HFF-Myc (cell line): ENCODE measurements at places on chromosomes 3 and 15.

DNA sequence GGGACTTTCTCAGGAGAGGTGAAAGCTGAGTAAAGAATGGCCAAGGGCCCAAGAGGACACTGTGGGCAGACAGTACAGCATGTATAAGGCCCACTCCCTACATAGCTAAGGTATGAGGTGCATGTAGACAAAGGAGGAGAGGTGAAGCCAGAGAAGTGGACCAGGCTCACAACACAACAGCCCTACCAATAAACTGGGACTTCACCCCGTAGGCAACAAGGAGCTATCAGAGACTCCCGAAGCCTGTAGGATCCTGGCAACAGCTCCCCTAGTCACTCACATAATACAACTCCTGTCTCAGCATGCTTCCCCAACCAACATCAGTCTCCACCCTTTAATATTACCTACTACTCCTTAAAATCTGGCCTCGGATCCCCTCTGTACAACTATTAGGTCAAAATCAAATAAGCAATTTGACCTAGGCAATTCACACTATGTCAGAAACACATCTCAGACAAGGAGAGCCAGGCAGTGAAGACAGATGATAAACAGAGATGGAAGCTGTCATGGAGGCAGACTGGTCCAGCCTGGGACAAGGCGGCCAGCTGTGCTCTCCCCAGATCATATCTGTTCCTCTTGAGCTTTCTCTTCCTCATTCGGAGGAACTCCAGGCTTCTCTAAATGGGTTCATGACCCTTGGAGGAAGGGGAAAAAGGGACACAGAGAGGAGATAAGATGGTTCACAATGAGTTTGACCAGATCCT, 1.4 kb downstream of the XXYLT1 start:
- no peak for DNase-seq

DNA sequence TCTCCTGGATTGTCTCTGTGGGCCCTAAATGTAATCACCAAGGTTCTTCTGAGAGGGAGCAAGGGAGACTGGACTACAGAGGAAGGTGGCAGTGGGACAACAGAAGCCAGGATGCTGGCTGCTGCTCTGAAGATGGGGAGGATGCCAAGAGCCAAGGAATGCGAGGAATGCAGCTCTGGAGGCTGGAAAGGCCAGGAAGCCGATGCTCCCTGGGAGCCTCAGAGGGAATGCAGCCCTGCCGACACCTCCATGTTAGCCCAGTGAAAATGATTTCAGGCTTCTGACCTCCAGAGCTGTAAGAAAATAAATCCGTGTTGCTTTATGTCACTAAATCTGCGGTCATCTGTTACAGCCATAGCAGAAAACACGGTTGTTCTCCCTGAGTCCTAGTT, 44.1 kb downstream of the UMPS start:
- DNase-seq, result no peak

GRCh38 chr3:13653631-13654279, 104.8 kb downstream of the FBLN2 start:
- no peak for DNase-seq

DNA sequence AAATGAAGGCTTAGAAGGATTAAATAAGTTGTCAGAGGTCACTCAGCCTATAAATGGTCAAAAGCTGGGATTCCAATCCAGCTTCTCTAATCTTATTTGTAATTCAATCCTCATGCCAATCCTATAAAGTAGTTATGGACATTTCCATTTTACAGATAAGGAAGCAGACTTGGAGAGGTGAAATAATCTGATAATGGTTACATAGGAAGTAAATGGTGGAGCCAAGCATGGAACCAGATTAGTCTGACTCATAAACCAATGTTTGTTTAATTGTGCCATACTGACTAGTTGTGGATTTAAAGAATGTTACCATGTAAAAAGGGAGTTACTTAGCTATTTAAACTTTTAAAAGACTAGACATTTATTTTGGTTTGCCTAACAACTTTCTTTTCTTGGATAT, 59.7 kb downstream of the KCNAB1 start:
- no peak for DNase-seq

DNA sequence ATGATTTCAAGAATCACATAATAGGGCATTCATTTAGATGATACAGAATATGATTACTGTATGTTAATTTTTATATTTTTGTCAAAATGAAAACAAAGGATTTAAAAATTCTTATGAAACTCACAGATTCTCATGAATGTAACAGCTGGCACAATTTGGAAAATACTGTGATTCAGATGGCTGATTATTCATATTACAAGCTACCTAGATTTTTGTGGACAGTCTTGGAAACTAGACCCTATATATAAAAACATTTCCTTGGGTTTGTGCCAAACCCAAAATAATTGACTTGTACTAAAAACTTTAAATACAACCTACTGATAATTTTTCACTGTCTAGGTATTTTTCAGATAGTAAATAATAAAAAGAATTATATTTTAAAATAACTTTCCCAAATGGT, 26.2 kb downstream of the ZBED2 start:
- no peak for DNase-seq

DNA sequence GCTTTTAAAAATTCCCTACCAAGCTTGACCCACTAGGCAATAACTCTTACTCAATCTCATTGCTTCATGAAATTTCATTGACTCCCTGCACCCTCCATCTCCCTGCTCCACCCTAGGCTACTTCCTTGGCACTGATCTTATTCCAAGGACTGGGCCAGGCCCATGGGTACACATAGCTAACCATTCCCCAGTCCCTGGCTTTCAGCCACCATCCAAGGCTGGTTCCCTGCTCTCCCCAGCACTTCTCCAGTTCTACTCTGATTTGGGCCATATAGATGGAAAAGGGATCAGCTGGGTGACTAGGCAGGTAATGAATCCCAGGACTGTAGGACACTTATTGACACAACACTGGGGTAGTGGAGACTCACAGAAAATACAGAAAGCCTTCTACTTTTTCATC, 88.1 kb upstream of the NEO1 start:
- DNase-seq, result no peak

DNA sequence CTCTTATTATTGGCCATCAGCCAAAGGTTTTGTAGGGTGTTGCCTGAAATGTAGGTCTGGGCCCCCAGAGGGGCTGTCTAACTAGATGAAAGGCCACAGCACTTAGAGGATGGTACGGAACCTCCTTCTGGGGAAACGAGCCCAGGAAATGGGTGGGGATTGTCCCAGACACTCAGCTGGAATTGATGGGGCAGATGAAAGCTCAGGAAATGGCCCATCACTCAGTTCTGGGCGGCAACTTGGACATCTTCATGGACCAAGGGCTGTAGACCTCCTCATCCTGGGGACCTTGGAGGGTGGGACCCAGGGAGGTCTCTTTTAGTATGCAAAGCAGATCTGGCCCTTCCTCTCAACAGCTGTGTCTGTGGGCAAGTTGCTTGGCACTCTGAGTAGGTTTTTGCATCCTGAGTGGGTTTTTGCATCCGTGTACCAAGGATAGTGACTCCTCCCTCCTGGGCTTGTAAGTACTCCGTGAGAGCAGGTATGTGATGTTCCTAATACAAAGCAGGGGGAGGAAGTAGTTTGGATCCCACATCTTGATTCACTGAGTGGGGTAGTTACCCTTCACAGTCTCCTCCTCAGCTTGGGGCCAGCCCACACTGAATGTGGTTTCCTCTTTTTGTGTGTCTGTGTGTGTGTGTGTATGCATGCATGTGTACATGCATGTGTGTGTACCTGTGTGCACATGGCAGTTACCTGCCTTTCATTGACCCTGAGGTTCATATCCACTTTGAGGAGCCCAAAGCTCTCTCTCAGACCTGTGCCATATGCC, 292.0 kb downstream of the RPLP1 start:
- no peak for DNase-seq

- no peak for DNase-seq
Observed at GRCh38 chr3:53989946-53990345, 98.3 kb upstream of the SELENOK start.

GRCh38 chr15:65329288-65329983, 25.0 kb downstream of the RNU5B-1 start:
- DNase-seq, result no peak
